ENCODE measurements at places on chromosomes 3 and 15.
A peak's percentile ranks its signal among the peaks of the same experiment; 100 is the strongest.

GRCh38 chr15:36785396-36785795, 206.0 kb downstream of the CDIN1 start:
- DNase-seq: no peak

GRCh38 chr15:99850517-99850916, 117.3 kb upstream of the LYSMD4 start:
- DNase-seq: no peak

GRCh38 chr3:156633335-156633734, 41.1 kb upstream of the TIPARP start:
- no peak for DNase-seq

DNA sequence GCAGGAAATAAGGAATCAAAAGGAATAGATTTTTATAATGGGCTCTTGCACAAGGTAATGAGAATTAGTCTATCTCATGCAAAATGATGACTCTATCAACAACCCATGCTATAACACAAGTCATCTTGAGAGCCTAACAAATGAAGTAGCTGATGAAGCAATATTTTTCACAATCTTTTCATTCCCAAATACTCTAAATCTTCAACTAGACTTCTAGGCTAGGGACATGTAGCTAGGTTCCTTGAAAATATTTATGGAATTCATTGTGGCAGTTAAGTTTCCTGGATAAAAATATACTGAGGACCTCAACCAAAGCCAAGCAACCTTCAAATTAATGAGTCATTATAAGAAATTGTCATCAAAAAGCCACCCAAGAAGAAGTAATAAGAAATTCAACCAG, 55.4 kb downstream of the DCBLD2 start:
- DNase-seq: no peak

GRCh38 chr3:193768070-193768394, 175.0 kb downstream of the OPA1 start:
- no peak for DNase-seq

- no peak for DNase-seq
Measured at GRCh38 chr3:169383770-169384169, 279.7 kb downstream of the MECOM start.

- no peak for DNase-seq
Measured at GRCh38 chr15:67732671-67733374, 92.5 kb upstream of the SKOR1 start.

DNA sequence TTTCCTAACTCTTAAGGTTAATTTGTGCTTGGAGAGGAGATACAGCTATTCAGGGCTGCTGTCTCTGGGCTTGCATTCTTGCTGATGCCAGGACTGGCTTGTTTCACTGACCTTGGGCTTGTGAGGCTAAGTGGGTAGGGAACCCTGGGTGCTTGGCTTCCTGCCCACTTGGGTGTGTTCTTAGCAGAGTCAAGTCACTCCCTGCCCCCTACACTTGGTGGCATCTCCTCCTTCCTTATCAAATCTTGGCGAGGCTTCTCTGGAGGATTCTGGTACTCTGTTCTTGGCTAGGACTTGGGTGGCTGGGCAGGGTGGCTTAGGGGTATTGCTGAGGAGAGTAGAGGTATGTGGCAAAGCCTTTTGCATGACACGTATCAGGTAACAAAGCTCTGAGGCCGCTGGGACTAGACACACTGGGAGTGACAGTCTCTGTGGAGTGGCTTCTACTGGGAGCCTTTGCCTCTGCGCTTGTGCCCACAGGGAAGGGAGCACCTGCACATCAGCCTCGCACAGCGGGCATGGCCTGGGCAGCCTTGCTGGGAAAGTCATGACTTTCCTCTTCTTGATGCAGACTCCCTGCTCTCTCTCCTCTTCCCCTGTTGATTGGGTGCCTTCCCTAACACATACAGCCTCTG, 41.8 kb downstream of the CHCHD6 start:
- DNase-seq: no peak

DNA sequence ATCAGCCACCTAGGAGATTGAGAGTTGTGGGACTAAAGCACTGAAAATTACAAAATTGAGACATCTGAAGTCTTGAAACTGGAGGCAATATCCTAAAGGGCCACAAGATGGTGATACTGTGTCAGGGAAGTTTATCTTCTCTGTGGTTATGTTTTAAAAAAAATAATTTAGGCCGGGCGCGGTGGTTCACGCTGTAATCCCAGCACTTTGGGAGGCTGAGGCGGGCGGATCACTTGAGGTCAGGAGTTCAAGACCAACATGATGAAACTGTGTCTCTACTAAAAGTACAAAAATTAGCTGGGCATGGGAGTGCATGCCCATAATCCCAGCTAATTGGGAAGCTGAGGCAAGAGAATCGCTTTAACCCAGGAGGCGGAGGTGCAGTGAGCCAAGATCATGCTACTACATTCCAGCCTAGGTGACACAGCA, 17.9 kb upstream of the NIT2 start:
- DNase-seq: no peak

GRCh38 chr3:33035596-33035995, 61.4 kb downstream of the GLB1 start:
- no peak for DNase-seq

DNA sequence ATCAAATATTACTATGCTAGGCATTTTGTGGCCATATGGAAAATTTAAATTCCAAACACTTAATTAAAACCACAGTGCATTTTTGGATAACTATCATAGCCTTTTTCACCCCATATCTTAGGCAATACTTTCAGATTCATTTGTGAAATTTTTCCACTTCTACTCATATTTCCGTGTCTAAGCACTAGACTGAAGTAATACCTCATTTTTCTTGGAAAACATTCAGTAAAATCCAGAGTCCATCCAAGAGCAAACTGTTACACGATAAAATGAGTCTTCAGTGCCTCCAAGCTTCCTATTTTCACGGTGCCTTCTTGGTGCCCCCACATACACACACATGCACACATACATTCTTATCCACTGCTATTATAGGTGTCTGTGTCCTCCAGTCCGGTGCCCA, 845.9 kb downstream of the TBL1XR1 start:
- no peak for DNase-seq

GRCh38 chr3:174884776-174885568, 25.8 kb downstream of the NAALADL2 start:
- DNase-seq: no peak

GRCh38 chr3:181709537-181710279, 2.0 kb upstream of the SOX2 start:
- no peak for DNase-seq

DNA sequence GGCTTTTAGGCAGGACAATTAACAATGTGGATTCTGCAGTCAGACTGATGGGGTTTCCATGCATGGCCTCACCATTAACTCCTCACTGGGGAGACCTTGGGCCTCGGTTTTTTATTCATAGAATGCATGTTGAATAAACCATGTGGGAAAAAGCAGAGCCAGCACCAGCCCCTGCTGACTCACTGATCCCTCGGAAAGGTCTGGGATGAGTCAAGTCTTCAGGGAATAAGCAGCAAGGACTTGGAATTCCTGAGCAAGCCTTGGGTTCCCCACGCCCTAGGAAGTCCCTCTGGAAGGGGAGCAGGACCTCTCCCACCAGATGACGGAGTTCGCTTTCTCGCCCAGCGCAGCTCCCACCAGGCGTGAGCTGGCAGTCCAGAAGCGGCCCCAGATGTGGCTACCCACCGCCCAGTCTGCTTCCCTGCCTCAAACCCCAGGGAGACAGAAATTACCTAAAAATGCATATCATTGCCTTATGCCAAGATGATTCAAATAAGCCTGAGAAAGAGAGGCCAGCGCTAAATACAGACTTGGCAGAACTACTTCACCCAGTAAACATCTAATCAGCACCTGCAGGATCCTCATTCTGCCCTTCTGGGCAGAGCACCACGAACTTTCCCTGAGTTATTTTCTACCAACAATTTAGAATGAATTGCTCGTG, 45.4 kb downstream of the BTD start:
- DNase-seq: no peak

DNA sequence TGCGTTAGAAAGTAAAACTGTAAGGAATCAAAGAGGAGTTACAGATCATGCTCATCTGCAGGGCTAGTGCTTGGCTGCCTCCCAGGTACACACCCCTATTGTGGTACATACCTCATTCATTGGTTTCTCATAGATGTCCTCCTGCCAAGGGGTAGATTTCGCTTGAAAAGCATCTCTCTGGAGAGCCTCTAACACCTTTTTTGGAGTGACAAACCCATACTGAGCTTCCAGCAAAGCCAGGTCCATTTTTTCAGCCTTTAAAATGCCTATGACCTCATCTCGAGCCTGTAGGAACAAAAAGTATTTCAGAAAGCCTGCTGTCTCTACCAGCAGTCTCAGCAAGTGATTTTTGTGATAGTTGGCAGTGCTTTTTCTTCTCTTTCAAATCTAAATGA, 112.1 kb downstream of the CMSS1 start:
- no peak for DNase-seq

- DNase-seq: no peak
Measured at GRCh38 chr3:122497425-122497824, 17.3 kb downstream of the KPNA1 start.

- no peak for DNase-seq
Measured at GRCh38 chr15:62994975-62995681, 47.4 kb upstream of the TPM1 start.

DNA sequence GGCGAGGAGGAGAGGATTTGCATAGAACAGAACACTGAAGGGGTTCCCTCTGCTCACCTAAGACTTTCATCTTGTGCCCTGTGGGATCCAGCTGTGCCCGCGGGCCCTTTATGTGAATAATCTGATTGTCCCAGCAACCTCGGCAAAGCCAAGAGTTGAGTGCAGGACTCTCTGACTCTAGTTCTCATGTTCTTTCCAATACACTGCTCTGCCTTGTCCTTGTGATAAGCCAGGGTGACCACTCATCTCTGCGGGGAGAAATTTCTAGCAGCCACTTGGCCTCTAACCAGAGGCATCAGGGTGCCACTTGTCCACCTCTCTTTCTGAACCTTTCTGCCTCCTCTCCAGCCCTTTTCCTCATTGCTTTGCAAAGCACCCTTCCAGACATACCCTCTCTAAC, 31.8 kb downstream of the AQP9 start:
- no peak for DNase-seq

GRCh38 chr3:125374501-125374995, 577 bp downstream of the ZNF148 start:
- no peak for DNase-seq

GRCh38 chr3:175357758-175358157, 498.6 kb downstream of the NAALADL2 start:
- no peak for DNase-seq

DNA sequence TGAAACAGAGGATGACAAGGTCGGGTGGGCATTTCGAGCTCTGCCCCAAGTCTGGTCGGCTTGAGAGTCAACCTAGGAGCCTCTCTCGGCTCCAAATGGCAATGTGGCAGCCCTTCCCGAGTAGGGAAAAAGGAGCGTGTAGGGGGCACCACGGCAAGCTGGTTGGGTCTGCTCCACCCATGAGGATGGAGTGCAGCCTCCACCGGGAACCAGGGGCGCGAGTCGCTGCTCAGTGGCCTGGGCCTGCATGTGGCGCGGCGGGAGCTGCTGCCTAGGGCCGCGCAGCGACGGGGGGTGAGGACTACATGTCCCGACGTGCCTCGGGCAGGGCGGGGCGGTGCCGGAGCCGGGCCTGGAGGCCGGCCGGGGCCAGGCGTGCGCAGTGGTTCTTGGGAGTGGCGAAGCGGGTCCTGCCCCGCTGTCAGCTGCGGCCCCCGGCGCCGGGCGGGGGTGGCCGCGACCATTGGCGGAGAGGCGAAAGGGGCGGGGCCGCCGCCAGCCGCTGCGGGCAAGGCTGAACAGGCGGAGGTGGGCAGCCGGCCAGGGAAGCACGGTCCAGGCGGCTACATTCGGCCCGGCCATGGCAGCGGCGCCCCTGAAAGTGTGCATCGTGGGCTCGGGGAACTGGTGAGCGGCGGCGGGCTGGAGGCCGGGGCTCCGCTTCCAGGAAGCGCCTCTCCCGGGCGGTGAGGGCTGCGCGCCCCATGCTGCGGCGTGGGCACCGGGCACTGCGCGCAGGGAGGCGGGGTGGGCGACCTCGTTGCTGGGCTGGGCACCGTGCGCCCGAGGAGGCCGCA, at the start of gene GPD1L:
TSS of gene GPD1L (plus strand) at position 489 of the 797 bp plus-strand sequence. CDS start at position 581, 92 bp downstream.
- peak; percentile 88 for DNase-seq

- DNase-seq: no peak
Measured at GRCh38 chr3:5192571-5193365, 5.3 kb downstream of the EDEM1 start.

- no peak for DNase-seq
Measured at GRCh38 chr3:71518089-71518488, 65.4 kb downstream of the FOXP1 start.

DNA sequence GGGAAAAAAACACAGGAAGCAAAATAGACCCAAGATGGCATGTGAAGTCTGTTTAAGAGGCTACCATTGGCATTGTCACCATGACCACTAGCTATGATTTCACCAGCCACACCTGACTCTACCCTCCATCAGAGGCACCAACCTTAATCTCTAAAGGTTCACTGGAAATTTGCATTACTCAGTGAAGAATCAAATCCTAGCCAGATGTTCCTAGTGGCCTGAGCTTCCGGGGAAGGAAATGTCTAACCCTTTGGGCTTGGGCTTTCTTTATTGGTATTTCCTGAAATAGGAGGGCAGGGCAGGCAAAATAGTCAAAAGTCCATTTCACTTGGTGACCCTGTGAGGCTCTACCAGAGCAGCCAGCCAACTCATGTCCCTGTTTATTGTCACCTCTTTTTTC, 110.9 kb upstream of the PHLDB2 start:
- no peak for DNase-seq

DNA sequence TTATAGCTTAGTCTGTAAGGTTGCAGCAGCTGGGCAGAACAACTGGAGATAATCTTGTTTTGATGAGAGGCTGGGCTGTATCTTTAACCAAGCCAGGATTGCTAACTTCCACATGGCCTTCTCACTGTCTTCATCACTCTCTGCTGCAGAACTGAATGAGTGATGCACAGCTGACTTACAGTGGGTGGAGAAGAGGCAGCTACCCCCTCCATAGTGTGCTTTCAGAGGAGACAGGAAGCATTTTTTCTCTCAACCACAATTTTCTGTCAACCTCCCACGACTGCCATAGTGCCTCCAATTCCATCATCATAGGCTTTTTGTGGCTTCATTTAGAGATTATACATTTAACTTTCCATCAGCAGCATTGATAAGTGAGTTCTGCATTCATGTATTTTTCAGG, 168.2 kb downstream of the CLSTN2 start:
- no peak for DNase-seq

DNA sequence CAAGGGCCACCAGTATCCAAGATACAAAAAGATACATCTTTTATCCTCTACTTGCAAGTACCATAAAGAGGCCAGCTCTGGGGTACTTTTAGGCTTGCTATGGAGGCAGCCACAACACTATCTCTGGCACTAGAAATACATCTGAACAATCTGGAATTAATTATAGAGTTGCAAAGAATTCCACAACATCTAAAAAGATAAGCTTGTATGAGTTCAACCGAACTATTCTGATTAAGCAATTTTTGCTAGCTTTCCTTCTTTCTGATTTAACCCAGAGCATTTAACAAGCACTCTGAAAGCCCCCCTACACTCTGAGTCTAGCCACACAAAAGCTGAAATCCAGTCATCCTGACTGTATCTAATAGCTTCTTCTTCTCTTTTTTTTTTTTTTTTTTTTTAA, 95.4 kb downstream of the FRMD5 start:
- no peak for DNase-seq

GRCh38 chr3:36784138-36784635, 19.8 kb upstream of the DCLK3 start:
- no peak for DNase-seq

GRCh38 chr3:149716984-149717383, 35.3 kb downstream of the COMMD2 start:
- no peak for DNase-seq

Data from activated CD4-positive, CD25-positive, alpha-beta regulatory T cell (primary cell).